ENCODE measurements at places on chromosomes 7 and 10. TPM values are rescaled to one million over a fixed set of nuclear protein-coding genes. Genes with fewer than 3 reads are reported as not detected.

DNA sequence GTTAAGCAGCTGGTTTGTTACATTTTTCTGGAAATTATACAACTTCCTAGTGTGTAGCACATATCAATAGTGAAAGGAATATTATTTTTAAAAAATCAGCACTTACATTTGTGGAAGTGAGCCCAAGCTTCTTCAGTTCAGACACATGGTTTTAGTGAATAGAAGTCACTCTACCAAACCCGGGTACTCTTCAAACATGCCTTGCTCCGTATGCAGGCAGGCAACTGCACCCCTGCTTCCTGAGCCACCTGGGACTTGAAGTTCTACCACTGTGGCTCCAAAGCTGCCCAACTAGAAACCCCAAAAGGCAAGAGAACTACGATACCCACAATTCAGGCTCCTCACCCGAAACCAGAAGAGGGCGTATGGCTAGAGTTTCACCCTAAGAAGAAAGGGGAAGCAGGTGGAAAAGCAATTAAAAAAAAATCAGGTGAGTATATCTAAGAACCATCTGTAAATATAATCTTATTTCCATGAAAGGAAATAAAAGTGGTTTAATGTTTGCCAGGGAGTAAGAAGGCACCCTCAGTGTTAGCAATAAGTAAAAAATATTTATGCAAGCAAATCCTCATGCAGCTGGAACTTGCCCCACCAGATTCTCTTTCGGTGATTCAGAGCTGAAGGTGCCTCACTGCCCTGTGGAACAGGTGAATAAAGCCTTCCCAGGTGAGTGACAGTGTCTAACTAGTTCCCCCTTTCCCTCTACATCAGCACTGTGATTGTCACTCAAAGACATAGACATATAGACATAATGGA, at the start of gene MACC1:
Gene MACC1 (minus strand): TSS at position 192 of the 756 bp plus-strand sequence. CDS start 55,522 bp downstream, outside the sequence.
- no peak for DNase-seq

- no peak for DNase-seq
Measured at GRCh38 chr7:128265906-128266300, 24.8 kb downstream of the LEP start.

DNA sequence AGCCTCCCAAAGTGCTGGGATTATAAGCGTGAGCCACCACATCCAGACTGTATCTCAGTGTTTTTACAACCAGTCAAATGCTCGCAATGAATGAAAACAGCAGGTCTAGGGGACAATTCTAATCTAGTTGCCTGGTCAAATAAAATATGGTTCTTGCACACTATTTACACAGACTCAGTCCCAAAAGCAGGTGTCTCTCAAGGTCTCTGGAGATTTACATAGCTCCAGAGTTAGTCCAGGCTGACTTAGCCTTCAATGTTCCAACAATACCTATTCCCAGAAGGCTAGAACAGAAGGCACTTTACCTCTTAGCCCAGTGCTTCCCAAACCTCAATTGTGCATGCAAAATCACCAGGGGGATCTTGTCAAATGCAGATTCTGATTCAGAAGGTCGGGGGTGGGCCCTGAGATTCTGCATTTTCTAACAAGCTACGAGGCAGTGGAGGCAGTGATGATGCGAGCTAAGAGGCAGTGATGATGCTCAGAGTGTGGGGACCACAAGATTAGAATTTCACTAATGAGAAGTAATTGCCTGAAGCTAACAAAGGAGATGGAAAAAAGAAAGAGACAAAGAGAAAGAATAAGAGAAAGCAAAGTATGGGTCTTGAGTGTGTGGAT, 6.4 kb downstream of the KIAA1549 start:
- no peak for DNase-seq

- DNase-seq, result no peak
Measured at GRCh38 chr10:21625623-21626229, 91.7 kb downstream of the MLLT10 start.

- DNase-seq, result no peak
Measured at GRCh38 chr10:127175357-127176110, 20.9 kb downstream of the INSYN2A start.

- no peak for DNase-seq
Measured at GRCh38 chr10:120132811-120133210, 240.3 kb downstream of the SEC23IP start.

DNA sequence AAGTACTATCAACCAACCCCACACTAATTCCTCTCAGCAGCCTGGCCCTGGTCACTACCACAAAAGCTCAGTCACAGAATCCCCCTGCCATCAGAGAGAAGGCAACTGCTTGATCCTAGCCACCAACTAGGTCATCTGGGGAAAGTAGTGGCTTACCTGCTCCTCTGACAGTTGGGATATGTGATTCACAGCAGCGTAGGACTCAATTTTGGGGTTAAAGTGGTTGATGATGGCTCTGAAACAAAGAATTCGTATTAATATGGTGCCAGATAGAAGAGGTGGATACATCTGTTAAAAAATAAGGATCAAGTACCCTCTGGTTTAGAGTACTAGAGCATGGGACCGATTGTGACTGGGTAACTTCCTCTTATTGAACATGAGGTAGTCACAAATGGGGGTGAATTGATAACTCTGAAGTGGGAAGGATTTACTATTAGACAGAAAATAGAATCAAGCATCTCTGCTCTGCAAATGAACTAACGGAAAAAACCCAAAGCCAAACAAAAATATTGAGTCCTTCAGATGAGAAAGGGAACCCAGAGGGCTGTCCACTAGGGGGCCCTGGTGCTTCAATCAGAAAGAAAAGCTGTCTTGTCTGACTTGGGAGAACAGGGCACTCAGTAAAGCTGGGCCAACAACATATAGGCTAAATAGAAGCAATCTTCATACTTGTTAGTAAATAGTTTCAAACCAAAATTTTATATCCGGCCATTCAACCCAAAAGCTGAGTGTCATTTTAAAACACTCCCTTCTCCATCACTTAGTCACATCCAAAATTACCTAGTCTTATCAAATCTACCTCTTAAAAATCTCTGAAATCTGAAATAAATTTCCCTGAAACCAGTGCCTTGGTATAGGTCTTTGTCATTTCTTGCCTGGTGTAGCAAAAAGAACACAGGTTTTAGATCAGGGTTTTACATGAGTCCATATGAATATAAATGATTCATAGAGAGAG, 45.9 kb upstream of the KCNIP2 start:
- peak; percentile 72 for DNase-seq

DNA sequence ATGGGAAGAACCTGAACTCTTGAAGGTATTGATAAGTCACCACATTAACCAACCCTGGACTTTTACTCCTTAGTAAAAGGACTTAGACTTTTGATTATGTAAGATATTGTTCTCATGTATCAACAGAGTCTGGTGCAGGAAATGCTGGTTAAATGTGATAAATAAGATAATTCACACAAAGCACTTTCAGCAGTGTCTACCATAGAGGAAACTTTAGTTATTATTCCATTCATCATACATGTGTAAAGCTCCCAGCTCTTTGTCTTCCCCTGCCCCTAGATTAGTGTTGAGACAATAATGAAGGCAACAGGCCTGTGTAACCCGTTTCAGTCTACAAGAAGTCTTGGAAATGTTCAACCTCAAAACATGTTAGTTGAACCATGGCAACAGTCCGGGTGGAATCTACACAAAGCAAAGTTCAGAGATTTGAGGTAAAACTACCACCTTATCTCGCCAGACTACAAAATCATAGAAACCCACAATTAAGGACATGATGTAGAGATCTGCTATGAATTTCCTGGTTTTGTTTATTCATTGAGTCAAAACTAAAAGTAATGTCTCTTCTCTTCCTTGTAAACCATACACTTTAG, 109.9 kb upstream of the ADO start:
- DNase-seq, result no peak

- DNase-seq, result no peak
Measured at GRCh38 chr10:131972474-131973071, 9.2 kb downstream of the BNIP3 start.

DNA sequence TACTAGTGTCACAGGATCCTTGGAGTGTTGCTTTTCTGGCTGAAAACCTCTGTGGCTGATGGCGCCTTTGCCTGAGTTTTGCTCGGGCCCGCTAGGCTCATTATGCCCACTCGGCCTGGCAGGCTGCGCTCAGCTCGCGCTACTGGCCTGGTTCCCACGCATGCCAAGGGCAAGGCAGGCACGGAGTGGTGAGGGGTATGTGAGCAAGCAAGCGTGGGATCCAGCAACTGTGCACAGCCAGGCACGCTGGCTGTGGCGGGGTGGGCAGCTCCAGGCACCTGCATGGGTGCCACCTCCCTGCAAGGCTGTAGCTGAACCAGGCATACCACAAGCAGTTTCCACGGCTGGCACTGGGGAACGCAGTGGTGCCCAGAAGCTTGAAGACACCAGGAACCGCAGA, 562.6 kb downstream of the GRM8 start:
- DNase-seq, result no peak

- no peak for DNase-seq
Measured at GRCh38 chr10:44956717-44957706, 2.6 kb upstream of the RASSF4 start.

- DNase-seq, result no peak
Measured at GRCh38 chr10:35451151-35452016, 115.1 kb downstream of the CCNY start.

- DNase-seq, result no peak
Measured at GRCh38 chr10:78513986-78514385, 480.3 kb downstream of the RPS24 start.

GRCh38 chr7:4102231-4102841, 579.8 kb upstream of the FOXK1 start:
- no peak for DNase-seq

The GPRIN2 gene
- not detected for total RNA-seq

The CPN1 gene
- not detected for total RNA-seq

The IFIT1B gene
- not detected for total RNA-seq

The AKR1C1 gene
- 56.1 TPM for total RNA-seq

The CRPPA gene
- total RNA-seq, result 4.5 TPM

The EGFR gene
- 94.1 TPM for total RNA-seq

The TWIST1 gene
- total RNA-seq, result 145 TPM

The WNT8B gene
- not detected for total RNA-seq

The TFEC gene
- total RNA-seq, result not detected

The LRMDA gene
- not detected for total RNA-seq

All from LHCN-M2 (cell line).